Right renal cortex interstitium (tissue), 3 donors: ENCODE measurements at places on chromosomes 6 and 20.

DNA sequence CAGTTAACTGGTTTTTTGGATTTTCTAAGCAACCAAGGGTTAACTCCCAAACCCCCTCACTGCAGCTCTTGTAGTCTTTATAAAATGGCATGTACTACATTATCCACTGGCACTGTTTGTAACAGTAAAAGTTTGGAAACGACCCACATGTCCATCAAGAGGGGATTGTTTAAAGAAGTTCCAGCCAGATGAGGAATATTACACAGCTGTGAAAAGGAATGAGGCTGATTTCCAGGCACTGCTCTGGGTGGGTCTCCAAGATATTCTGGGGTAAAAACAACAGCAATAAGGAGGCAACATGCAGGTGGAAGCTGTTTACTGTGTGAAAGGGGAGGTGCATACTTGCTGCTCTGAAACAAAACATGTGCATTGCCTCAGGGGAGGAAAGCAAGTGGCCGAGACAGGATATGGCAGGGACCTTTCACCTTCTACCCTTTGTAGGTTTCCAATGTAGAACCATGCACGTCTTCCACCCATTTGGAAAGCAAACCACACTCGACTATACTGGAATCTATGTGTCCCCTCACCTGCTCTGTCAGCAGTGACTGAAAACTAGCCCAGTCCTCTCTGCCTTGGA is 51.9 kb downstream of the GRM4 start:
- no peak for DNase-seq

DNA sequence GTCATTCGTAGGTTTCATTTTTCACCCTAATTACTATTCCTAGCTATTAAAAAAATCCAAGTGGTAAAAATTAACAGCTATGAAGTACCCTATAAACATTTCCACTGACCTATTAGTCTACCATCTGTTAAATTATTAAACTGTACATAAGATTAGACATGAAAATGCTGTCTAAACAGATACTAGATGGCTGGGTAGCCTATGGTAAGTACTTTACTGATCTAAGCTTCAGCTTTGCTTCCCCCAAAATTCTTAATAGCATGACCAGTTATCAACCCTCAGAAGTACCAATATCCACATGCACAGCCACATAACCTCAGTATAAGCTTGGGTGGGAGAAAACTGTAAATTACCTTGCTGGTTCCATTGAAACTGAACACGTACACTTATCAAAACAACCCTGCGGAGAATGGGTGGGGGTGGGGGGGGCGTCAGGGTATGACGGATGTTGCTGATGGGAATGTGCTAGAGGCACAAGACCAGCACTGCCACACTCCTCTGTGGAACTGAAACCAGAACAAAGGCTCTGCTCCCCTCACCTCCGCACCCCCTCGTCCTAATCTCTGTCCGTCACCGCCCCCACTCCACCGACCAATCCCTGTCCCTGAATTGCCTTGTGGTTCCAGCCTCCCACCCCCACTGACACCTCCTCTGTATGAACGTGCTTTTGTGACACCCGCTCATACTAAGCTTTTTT is 45.3 kb downstream of the B4GALT5 start:
- DNase-seq: no peak

DNA sequence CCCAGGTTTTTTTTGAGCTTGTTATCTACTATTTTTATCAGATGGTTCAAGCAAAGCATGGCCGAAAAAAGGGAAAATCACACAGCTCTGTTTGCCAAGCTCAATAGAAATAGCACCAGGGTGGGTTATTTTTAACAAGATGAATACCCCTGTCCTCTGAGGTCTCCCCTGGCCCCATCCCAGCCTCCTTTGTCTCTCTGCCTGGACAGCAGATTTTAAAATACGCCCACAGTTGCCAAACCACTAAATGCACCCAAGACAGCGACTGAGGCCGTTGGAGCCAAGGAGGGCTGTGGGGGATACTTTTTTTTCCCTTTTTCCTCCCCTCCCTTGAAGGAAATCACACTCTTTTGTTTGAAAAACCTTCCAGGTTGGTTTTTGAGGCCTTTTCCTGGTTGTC is 106.6 kb downstream of the VEGFA start:
- DNase-seq: no peak

DNA sequence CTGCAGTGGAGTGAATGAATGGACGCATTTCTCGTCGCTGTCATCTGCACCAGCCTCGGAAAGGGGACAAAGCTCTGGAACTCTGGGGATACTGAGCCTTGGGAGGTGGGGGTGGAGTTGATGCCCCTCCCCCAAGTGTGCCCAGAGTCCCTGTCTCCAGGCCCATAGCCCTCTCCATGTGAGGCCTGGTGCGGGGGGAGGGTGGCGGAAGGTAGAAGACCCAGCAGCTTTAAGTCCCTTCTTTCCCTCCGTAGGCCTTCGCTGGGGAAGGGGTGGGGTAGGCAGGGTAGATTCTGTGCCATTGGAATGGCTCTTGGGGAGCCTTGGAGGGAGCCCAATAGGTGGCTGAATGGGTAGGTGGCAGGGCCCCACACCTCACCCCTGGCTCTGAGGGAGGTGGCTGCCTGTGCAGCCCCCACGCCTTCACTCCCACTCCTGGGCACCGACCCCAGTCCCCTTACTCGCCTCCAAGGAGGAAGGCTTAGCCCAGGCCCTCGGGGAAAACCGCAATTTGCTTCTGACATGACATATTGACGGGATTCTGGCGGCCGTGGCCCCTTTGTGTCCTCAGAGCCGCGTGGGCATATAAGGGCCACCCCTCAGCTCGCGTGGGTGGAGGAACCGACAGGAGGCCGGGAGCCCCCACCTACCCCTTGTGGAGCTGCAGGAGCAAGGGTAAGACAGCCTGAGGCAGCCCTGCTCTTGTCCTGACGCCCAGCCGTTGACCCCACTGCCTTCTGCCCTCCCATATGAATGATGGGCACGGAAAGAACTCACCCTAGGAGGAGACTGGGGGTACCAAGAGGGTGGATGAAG is at the start of gene BPIFB3:
Gene BPIFB3, plus strand, starts transcription at position 613 of the 816 bp plus-strand sequence. CDS start 1,533 bp downstream, outside the sequence.
- DNase-seq: no peak

DNA sequence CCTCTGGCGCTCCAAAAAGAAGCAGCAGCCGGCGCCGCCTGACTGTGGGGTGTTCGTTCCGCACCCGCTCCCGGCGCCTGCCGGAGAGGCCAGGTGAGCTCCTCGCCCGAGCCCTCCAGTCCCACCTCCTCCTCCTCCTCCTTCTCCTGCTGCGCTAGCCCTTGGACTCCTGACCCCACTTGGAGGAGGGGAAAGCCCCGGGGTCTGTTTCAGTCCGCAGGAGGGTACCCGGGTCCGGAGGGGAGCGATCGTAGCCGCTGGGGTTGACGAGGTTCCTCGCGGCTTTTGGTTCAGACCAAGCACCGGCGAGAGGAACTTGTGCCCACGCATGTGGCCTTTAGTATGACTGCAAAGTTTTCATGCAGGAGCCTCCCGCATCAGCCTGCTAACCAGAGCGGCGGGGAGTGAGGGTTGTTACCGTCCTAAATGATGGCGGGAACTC is 493 bp downstream of the CRYBG1 start:
- DNase-seq: no peak

- DNase-seq: no peak
Measured at GRCh38 chr20:57772349-57772964, 62.6 kb upstream of the PMEPA1 start.

DNA sequence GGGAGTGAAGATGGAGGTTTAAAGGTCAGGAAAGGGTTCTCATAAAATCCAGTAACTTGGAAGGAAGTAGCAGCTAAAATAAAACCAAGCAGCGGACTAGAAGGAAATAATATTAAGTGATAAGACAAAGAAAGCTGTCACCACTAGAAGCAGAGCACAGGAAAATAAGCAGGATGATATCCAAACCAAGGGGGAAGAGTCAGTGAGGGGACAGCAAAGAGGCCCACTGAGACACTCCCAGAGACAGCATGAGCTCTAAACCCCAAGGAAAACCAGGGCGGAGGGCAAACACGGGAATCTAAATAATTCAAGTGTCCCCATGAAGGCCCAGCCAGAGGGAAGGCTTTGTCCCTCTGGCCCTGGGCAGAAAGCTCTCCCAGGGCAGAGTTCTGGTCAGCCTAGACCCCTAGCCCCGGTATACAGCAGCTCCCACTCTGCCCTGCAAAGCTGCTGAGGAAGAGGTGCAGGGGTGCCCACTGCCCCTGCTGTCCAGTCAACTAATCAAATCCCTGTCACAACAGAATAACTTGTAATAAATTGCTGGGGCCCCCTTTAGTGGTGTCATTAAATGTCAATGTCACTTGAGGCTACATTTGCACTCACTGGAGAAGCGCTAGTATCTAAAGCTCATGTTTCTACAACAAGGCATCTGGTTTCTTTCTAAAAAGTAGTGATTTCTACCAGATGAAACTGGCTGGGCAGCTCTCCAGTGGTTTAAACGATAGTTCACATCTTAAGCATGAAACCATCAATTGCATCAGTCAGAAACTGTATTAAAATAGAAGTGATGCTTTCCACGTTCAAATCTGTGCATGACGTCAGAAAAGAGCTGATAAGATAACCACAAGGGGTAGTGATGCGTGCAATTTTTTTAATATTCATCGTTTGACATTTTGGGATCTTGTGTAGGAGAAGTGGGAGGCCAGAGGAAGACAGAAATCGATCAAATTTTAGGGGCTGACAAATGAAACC is 13.6 kb downstream of the PDE10A start:
- no peak for DNase-seq

GRCh38 chr20:9838378-9839295 is at the start of gene PAK5:
Gene PAK5 (minus strand): TSS chr20:9839076. CDS start chr20:9644328, 194,748 bp downstream.
- DNase-seq: peak; percentile 79

- DNase-seq: no peak
Measured at GRCh38 chr6:10794239-10794638, 44.1 kb downstream of the MAK start.

- DNase-seq: no peak
Measured at GRCh38 chr6:11631008-11631407, 93.5 kb downstream of the TMEM170B start.

DNA sequence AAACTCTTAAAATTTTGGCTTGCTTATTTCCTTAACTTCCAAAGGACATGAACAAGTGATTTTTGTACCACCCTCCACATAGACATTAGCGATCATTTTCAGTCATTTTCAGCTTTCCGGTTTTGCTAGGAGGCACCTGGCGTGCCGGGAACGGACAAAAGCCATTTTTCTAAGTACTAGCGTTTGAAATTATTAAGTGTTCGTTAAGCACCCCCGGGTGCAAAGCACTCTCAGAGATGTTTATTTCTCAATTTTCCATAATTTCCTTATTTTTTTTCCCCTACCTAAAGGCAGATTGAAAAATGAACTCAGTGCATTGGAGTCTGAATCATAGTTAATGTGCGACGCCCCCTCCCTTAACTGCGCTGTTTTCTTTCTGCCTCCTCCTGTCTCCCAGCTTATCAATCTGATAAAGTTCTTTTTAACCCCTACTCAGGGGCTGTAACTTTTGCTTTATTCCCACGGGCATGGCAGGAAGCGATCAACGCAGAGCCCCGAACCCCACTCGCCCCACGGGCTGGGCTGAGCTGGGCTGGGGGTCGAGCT is 58.2 kb downstream of the ZNF831 start:
- DNase-seq: peak; percentile 12

DNA sequence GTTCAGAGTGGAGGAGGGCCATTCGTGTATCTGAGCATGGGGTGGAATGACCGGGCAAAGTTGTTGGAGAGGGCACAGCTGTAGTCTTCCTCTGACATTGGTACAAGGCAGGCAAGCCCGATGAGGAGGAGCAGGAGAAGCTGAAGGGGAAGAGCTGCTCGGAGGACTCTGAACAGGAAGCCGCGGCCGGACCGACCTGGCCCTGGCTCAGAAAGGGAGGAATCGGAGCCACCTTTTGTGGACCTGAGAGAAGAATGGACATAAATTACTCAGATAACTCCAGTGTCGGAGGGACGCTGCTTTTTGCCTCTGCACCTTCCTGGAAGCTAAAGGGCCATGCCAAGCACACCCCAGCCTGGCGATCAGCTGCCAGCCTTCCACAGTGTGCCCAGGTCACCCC is 315.0 kb downstream of the ESR1 start:
- no peak for DNase-seq

DNA sequence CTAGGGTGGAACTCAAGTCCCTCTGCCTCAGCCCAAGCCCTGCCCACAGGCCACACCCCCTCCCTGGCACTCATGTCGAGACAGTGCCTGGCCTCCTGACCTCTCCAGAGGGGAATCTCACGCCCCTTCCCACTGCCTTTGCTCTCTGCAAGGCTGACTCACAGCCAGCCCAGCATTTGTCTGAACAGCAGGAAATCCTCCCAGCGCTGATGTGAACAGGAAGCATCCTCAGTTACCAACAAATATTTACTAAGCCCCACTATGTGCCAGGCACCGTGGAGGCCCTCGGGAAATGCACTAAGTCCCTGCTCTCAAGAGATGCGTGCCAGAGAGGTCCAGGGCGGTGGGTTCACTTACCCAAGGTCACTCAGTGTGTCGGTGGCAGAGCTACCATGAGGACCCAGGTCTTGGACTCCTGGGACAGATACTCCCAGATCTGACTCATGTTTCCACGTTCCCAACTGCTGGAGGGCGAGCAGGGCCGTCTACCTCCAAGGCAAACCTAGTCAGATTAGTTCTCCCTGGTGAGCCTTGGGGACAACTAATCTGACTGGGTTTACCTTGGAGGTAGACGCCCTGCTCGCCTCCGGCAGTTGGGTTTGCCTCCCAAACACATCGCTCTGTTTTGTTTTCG is 7.8 kb downstream of the ADA start:
- no peak for DNase-seq

GRCh38 chr6:149268146-149268545 is 49.4 kb upstream of the TAB2 start:
- DNase-seq: no peak

DNA sequence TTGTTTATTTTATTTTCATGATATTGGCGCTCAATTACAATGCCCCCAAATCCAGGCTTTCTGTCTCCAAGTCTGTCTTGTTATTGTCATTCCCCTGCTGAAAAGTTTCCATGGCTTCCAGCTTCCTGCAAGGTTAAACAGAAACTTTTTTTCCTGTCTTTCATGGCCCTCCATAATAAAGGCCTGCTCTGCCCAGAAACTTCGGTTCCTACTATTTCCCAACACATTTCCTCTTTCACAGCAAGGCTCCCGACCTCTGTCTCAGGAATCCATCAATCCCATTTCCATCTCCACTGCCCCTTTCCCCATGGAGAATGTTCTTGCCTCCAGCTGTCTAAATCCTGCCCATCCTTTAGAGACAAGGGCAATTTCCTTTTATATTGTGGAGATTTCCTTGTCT is 365.2 kb upstream of the JARID2 start:
- DNase-seq: no peak

GRCh38 chr6:13881621-13882165 is 43.1 kb upstream of the RNF182 start:
- no peak for DNase-seq

- no peak for DNase-seq
Measured at GRCh38 chr6:109612268-109612667, 78.7 kb downstream of the AK9 start.

- no peak for DNase-seq
Measured at GRCh38 chr6:107344981-107345380, 114.4 kb downstream of the PDSS2 start.

DNA sequence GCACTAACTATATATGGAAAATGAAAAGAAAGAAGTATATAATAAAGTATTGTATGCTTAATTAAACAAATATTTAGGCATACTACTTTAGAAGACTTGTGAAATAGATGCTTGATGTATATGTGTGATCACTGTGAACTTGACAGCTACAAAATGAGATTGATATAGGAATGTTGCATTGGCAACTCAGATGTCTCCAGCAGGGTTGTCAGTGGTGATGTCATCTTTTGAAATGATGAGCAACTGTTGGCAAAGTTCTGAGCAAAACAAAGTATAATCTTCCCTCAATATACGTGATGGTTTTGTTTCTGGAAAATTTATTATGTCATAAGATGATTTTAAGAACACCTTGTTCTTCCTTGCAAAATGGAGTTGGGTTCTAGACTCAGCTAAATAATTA is 133.8 kb downstream of the ARID1B start:
- no peak for DNase-seq
